Natural killer cell treated with Interleukin-12 subunit alpha and Interleukin-12 subunit beta and Interleukin-15 and Interleukin-18, amount 100 ng/mL, for 72 hours (primary cell): ENCODE measurements at places on chromosomes 5 and 9.

DNA sequence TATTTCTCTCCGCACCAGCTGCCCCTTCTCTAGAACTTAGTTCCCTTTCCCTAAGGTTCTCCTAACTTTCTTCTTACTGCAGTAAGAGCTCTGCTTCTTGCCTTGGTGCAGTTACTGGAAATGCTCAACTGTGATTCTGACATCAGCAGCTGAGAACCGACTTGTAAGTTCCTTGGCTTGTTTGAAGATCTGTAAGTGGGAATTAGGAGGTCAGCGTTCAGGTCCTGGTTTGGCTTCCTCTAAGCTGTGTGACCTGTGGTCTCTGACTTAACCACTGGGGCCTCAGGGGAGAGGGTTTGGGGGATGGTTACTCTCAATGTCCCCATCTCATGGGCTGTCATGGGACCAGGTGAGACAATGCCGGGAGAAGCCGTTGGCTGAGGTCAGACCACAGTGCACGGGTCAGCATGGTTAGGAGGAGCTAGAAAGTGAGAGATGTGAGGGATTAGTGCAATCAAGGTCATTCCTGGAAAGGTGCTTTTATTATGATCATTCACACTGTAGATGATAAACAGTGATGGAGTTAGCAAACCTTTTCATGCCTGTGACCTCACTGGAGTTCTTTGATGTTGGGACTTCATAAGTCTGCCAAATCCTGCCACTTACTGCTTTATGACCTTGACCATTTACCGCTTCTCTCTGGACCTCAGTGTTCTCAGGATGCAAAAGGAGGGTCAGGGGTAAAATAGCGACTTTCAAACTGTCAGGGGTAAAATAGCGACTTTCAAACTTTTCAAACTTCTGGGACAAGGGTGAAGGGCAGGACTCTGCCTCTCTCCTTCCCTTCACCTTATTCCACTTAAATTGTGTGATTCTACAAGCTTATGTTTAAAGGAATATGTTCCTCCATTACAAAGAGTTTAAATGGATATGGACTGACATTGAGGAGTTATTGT lies 7.3 kb downstream of the PAPPA start:
- H3K27me3 ChIP-seq, result peaks cover 28% of the 10 kb centered on the region
- H3K4me3 ChIP-seq, result no peak overlapping the region
- DNase-seq, result no peak
- H3K4me1 ChIP-seq, result no peaks in the 10 kb centered on the region
- H3K36me3 ChIP-seq, result no peaks in the 10 kb centered on the region
- H3K27ac ChIP-seq, result no peak overlapping the region

GRCh38 chr5:79386679-79387078 lies 127.3 kb downstream of the HOMER1 start:
- H3K36me3 ChIP-seq, result peaks cover 23% of the 10 kb centered on the region
- no peak overlapping the region for H3K4me3 ChIP-seq
- H3K27me3 ChIP-seq, result no peaks in the 10 kb centered on the region
- H3K27ac ChIP-seq, result no peak overlapping the region
- no peak for DNase-seq

- no peaks in the 10 kb centered on the region for H3K4me1 ChIP-seq
- H3K27me3 ChIP-seq, result peaks cover 22% of the 10 kb centered on the region
- no peaks in the 10 kb centered on the region for H3K36me3 ChIP-seq
- H3K27ac ChIP-seq, result no peak overlapping the region
- no peak for DNase-seq
Measured at GRCh38 chr9:2907411-2907810, 63.5 kb upstream of the PUM3 start.

DNA sequence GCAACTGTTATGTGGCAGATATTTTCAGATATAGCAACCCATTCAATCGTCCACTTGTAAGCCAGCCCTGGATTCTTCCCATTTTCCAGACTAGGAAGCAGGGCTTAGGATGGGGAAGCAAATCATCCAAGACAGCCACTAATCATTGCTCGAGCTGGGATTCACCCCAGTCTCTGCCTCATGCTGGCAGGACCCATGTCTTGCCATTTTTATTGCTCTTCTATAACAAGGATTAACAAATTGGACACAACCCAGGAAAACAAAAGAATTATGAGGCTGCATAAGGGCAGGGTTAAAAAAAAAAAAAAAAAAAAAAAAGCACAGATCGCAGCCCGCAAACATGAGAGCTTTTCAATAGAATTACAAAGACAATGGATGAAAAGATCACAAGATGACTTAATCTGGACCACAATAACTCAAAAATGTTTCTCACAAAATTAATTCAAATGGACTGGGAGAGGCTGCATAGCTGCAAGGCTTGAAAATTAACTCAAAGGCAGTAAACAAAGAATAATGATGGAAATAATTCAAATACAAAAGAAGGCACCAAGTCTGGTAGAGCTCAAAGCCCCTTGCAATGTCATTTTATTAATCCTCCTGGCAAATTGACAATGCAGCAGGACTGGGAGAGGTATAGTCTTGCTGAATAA lies 40.7 kb downstream of the ASTN2 start:
- H3K27me3 ChIP-seq, result no peaks in the 10 kb centered on the region
- H3K4me1 ChIP-seq, result no peaks in the 10 kb centered on the region
- H3K4me3 ChIP-seq, result no peak overlapping the region
- H3K36me3 ChIP-seq, result no peaks in the 10 kb centered on the region

- H3K4me3 ChIP-seq, result no peak overlapping the region
- peaks cover 15% of the 10 kb centered on the region for H3K36me3 ChIP-seq
- no peaks in the 10 kb centered on the region for H3K27me3 ChIP-seq
- DNase-seq, result no peak
- H3K27ac ChIP-seq, result no peak overlapping the region
- H3K4me1 ChIP-seq, result peaks cover 4% of the 10 kb centered on the region
Measured at GRCh38 chr9:4904322-4905134, 80.5 kb upstream of the JAK2 start.

DNA sequence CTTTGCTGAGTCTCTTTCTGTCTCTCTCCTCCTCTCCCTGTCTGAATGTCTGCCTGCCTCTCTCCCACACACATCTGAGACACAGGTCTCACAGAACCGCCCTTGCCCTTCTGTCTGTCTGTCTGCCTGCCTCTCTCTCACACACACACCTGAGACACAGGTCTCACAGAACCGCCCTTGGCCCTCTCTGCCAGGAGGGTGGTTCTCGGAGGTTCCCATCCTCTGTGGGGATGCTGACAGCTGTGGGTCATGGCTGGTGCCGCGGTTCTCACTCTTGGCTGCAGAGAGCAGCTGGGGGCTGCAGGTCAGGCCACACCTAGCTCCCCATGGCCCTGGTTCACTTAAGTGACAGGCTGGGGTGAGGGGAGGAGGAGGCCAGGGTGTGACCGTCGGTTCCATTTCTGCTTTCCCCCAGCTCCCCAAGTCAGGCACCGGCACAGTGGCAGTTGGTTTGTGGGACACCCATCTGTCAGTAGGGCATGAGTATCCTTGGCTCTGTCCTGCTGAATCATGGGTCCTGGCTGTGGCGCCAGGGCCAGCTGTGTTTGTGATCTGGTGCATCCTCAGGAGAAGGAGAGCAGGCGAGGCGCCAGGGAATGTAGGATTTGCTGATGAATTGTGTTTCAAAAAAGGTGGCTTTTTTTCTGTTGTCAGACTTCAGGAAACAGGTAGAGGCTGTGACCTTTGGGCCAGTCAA lies 42.3 kb upstream of the CLPTM1L start:
- H3K4me1 ChIP-seq, result peaks cover 29% of the 10 kb centered on the region
- no peak for DNase-seq
- H3K27me3 ChIP-seq, result peaks cover 12% of the 10 kb centered on the region
- H3K36me3 ChIP-seq, result no peaks in the 10 kb centered on the region

GRCh38 chr5:137366526-137366925 lies 132.6 kb downstream of the SPOCK1 start:
- no peak overlapping the region for H3K4me3 ChIP-seq
- no peaks in the 10 kb centered on the region for H3K27me3 ChIP-seq
- H3K27ac ChIP-seq, result no peak overlapping the region
- no peak for DNase-seq
- H3K4me1 ChIP-seq, result no peaks in the 10 kb centered on the region

GRCh38 chr9:135069558-135070197 lies 17.8 kb upstream of the OLFM1 start:
- H3K27ac ChIP-seq, result no peak overlapping the region
- no peak for DNase-seq
- no peaks in the 10 kb centered on the region for H3K36me3 ChIP-seq
- no peak overlapping the region for H3K4me3 ChIP-seq

GRCh38 chr5:69000949-69001348 lies 92.9 kb upstream of the SLC30A5 start:
- no peak overlapping the region for H3K4me3 ChIP-seq
- peaks cover 3% of the 10 kb centered on the region for H3K4me1 ChIP-seq
- no peak overlapping the region for H3K27ac ChIP-seq
- no peak for DNase-seq

- DNase-seq, result no peak
- no peak overlapping the region for H3K27ac ChIP-seq
- H3K4me1 ChIP-seq, result no peaks in the 10 kb centered on the region
- peaks cover 9% of the 10 kb centered on the region for H3K27me3 ChIP-seq
Measured at GRCh38 chr5:173736923-173737412, 120.5 kb upstream of the BOD1 start.

DNA sequence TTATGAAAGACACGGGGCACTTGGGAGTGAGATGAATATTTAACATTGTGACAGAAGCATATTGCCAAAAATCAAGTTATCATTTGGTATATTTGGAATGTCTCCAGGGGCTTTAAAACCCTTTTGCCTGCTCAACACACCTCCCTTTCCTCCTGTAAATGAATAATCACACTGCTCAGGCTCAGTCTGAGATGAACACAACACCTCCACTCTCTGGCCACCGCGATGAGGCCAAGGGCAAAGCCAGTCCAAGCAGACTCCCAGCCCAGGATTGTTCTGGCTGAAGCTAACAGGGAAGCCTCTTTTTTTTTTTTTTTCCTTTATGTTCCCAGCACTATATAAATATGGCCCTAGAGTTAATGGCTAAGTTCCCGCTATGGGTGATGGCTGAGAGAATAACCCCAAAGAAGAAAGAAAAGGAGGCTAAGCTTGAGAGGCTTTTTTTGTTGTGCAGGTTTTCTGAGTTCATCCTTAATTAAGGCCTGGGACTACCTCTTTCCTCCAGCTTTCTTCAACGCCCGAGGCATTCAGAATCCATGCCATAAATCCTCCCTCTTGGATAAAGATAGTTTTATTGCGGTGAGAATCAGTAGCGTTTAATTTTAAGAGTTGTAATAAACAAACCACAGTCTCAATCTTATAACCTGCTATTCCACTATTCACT lies 10.5 kb upstream of the ERAP1 start:
- peak overlapping the region; percentile 84 for H3K27ac ChIP-seq
- H3K4me1 ChIP-seq, result peaks cover 33% of the 10 kb centered on the region
- H3K36me3 ChIP-seq, result no peaks in the 10 kb centered on the region
- no peak overlapping the region for H3K4me3 ChIP-seq
- DNase-seq, result no peak

- no peaks in the 10 kb centered on the region for H3K27me3 ChIP-seq
- no peak overlapping the region for H3K27ac ChIP-seq
- peaks cover 17% of the 10 kb centered on the region for H3K4me1 ChIP-seq
- no peak overlapping the region for H3K4me3 ChIP-seq
- DNase-seq, result no peak
- H3K36me3 ChIP-seq, result no peaks in the 10 kb centered on the region
Measured at GRCh38 chr5:5420251-5420650, 2.2 kb upstream of the ICE1 start.

DNA sequence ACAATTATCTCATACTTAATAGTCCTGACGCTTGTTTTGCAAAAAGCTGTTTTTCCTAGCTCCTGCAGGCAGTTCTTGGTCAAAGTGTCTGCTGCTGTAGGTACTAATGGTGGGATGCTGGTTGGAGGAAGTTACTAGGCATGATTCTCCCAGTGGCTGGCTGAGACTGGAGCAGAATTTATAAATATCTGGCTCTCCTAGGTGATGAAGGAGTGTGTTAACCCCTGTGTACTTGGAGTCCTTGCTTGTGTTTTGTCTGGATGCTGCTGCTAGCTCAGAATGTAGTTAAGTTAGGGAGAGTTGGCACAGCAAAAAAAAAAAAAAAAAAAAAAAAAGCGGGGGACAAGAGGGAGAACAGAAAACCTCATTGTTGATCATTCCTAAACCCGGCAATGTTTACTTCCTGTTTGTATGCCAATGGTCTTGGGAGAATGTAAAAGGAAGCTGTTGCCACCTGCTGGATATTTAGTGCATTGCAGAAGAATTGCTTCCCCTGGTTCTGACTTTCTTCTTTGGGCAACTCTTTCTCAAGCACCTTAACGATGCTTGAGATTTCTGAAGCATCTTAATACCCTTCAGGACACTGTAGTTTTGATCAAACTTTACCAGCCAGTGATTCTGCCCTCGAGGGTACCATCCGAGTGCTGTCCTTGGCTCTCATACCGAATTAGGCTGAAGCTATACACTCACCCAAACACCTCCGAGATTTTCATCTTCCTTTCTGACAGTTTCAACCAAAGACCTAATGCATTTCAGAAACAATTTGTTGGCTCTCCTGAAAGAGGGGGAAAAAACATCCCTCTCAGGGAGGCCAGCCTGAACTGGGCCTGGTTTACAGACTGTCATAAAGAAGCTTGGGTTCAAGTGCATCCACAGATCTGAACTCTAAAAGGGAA lies 71.7 kb upstream of the WWC1 start:
- peaks cover 8% of the 10 kb centered on the region for H3K4me1 ChIP-seq
- peaks cover 20% of the 10 kb centered on the region for H3K27me3 ChIP-seq
- H3K4me3 ChIP-seq, result no peak overlapping the region
- no peak overlapping the region for H3K27ac ChIP-seq
- DNase-seq, result no peak
- peaks cover 3% of the 10 kb centered on the region for H3K36me3 ChIP-seq
